ENCODE measurements at places on chromosomes 3 and 15.

- peak; percentile 14 for DNase-seq
Observed at GRCh38 chr15:40844696-40845030, 815 bp downstream of the SPINT1 start.

DNA sequence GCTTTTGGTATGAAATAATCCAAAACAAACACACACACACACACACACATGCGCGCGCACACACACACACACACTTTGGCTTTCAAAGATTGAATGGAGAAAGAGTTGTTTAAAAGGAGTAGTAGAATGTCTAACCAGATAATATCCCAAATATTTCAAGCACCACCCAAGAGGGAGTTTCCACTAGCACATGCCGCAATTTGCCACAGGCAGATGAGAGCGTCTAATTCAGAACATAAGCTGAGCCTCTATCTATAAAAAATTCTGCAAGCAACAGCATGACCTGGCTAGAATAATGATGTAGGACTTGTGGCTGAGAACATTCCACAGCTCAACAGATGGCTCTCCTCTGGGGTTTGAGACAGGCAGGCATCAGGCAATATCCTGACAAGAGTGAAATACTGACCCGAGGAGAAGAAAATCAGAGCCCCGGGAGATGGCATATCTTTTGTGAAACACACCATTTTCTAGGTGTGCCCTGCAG, 302.5 kb upstream of the GADL1 start:
- DNase-seq, result no peak

GRCh38 chr15:48170981-48171380, 7.1 kb downstream of the MYEF2 start:
- DNase-seq, result no peak

GRCh38 chr3:168191856-168192255, 96.1 kb upstream of the GOLIM4 start:
- DNase-seq, result no peak

DNA sequence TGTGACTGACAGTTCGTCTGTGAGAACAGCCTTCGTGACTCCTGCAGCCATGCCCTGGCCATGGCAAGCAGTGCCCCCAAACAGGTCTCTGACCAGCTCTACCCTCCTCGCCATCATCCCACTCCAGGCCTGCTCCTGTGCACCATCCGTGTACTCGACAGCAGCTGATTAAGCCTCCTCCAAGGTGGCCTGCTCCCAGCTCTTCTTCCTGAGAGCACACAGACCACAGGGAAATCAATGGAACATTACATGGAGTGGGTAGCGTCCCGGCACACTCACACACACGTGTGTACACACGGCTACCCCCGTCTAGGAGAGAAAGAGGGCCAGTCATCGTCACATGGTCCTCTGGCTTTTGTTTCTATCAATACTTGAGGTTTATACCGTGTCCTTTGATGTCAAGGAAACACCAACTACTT, 21.1 kb downstream of the ANXA2 start:
- DNase-seq, result no peak

GRCh38 chr3:61687663-61688306, 126.4 kb downstream of the PTPRG start:
- no peak for DNase-seq

- DNase-seq, result peak; percentile 27
Observed at GRCh38 chr3:47362701-47363100, 18.1 kb upstream of the PTPN23 start.

DNA sequence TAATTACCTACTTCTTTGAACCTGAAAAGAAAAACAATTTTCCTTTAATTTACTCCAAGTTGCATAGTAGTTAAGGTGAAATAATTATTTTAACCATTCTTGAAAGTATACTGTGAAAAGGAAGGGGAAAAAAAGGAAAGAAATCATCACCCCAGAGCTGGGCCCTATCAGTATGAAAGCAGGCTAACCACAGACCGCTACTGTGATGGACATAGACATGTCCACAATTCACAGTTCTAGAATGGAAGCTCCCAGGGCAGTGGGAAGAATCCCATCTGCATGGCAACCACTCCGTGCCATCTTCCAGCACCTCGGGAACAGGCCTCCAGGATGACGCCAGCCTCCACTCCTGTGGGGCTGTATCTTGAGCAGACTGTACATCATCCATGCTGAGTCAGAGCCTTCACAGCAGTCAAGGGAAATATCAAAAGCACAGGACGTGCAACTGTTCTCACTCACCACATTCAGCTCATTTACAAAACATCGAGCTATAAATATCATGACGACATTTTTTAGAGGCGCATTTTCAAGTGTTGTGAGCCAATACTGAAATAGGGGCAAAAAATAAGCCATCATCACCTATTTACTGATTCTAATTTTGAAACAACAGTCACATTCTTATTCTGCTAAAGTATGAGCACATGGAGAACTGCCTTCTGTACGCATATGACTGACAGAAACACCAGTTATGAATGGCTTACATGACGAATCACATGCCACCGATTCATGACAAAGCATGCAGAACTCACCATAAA, 119.7 kb downstream of the SNRK start:
- no peak for DNase-seq

- no peak for DNase-seq
Observed at GRCh38 chr3:5047764-5048419, 68.7 kb downstream of the BHLHE40 start.

- no peak for DNase-seq
Observed at GRCh38 chr3:79517766-79518413, 249.9 kb downstream of the ROBO1 start.

- peak; percentile 16 for DNase-seq
Observed at GRCh38 chr3:185825006-185825638, at the start of gene IGF2BP2. Gene IGF2BP2 (minus strand): TSS chr3:185825042. CDS start chr3:185824960, 82 bp downstream.

GRCh38 chr3:399647-400046, 203.1 kb downstream of the CHL1 start:
- DNase-seq, result no peak

DNA sequence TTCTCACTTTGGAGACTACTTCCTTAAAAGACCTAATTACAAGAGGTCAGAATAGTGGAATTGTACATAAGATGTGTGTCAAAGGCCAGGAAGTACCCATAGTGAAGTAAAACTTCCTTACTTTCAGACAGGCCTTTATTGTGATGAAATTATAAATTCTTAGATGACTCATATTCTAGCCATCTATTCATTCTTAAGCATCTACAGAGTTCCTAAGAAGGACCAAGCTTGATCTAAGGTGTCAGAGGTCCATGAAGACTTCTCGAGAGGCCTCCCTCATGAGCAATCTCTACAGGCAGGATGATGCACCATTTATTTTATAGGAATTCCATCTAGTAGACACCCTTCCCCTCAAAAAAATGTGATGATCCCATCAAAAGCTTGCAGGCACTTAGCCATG, 493.3 kb downstream of the MAGI1 start:
- no peak for DNase-seq

GRCh38 chr3:184532940-184533732, 28.4 kb upstream of the EPHB3 start:
- DNase-seq, result no peak

DNA sequence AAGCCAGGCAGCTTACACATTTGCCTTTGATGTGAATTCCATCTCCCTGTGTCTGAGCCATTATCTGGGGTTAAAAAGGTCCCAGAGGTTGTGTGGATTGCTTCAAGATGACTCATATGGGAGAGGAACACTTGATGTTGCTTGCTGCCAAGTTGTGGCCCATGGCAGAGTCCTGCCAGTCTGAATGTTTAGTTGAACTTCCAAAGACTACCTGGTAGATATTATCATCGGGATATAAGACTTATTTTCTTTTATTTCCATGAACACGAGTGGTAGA, 85.6 kb downstream of the TJP1 start:
- DNase-seq, result no peak

- DNase-seq, result no peak
Observed at GRCh38 chr15:100721758-100722550, 119.6 kb downstream of the ASB7 start.

GRCh38 chr15:99341786-99342185, 90.5 kb downstream of the LRRC28 start:
- no peak for DNase-seq

- DNase-seq, result no peak
Observed at GRCh38 chr15:58932710-58933280, 684 bp downstream of the SLTM start.

GRCh38 chr3:126745760-126746394, 41.8 kb downstream of the CHCHD6 start:
- DNase-seq, result no peak

GRCh38 chr15:48352474-48353072, 21.3 kb downstream of the DUT start:
- DNase-seq, result peak; percentile 56

DNA sequence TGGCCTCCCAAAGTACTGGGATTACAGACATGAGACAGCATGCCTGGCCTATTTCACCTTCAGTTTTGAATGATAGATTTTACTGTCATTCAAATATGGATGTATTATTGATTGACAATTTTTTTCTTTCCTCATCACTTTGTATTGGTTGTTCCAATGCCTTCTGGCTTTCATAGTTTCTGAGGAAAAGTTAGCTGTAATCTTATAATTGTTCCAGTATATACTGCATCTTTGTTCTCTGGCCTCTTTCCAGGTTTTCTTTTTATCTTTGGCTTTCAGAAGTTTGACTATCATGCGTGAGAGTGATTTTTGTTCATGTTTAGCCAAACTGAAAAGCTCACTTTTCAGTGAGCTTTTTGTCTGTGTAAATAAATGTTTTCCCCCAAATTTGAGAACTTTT, 157.1 kb downstream of the RSRC1 start:
- no peak for DNase-seq

DNA sequence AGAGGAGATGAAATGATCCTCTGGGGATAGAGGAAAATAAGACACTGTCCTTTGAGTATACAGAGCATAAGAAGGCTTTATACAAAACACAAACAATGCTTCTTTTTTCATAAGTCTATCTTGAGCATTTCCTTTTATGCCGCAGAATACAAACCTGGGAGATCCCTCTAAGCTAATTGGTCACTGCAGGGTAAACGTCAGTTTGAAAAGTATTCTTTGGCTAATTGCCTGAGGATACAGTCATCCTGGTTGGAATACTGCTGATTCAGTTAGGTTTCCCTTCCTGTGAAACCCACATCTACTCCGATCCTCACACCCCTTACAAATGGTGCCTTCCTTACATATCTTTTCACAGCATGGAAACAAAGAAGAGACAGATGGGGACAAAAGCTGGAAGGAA, 10.6 kb downstream of the WNT5A start:
- no peak for DNase-seq

- no peak for DNase-seq
Observed at GRCh38 chr15:63324770-63325169, 47.4 kb downstream of the APH1B start.

DNA sequence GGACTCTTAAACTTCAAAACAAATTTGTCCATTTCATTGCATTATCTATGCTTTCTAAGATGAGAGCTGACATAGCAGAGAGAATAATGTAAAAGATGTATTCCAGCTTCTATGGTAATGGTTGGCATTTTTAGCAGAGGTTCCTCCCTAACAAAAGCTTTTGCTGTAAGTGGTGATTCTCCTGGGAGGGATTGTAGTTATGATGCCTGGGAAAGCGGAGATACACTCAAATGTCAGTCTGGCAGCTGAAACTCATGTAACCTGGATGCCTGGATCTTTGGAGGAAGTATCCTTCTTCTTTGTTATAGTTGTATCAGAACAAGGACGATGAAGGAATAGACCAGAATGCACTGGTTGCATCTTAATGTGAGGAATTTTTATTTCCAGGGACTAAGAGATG, 7.5 kb downstream of the CHL1 start:
- DNase-seq, result no peak

GRCh38 chr3:56629047-56629446, 54.0 kb downstream of the TASOR start:
- DNase-seq, result no peak

- DNase-seq, result no peak
Observed at GRCh38 chr15:70853318-70853972, 512 bp downstream of the LARP6 start.

- DNase-seq, result peak; percentile 26
Observed at GRCh38 chr15:80695911-80696661, 976 bp downstream of the ABHD17C start.

GRCh38 chr15:68632101-68632500, 53.3 kb downstream of the CORO2B start:
- no peak for DNase-seq

- DNase-seq, result no peak
Observed at GRCh38 chr3:121574449-121574848, 6.7 kb downstream of the ARGFX start.

- DNase-seq, result no peak
Observed at GRCh38 chr3:183984749-183985729, 32.6 kb downstream of the ABCC5 start.

GRCh38 chr15:71294911-71295602, 179.8 kb downstream of the THSD4 start:
- no peak for DNase-seq

DNA sequence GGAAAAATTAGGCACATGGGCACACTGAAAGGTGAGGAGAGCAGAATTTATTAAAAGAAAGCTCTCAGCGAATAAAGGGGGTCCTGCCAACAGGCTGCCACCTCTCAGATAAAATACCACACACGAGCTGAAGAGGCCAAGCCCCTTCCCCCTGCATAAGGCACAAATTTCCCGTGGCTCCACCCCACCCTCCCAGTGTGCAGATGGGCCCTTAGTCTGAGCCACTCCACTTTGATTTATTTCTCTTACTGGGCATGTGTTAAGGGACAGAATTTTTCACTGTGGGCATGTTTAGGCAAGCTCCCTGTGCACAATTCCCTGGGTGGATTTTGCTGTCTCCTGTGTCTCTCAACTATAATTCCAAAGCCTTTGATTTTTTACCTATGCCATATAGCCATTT, 409.8 kb downstream of the TBL1XR1 start:
- no peak for DNase-seq

- no peak for DNase-seq
Observed at GRCh38 chr15:36484038-36484778, 95.2 kb upstream of the CDIN1 start.

DNA sequence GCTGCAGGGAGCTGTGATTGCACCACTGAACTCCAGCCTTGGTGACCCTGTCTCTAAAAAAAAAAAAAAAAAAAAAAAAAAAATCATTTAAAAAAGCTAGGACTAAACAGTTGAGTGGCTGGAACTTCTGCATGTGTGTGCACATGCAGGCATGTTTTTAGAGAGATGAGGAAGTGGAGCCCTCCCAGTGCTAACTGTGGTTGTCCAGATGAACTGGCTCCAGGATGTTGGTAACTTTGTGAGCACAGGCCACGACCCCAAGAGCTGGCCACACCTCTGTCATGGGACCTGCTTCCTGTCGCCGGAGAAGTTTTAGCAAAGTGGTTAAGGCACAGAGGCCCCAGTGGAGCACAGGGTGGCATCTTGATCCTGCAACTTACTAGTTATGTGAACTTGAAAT, 27.0 kb downstream of the CHCHD6 start:
- no peak for DNase-seq

All from CD4-positive, alpha-beta T cell treated with Interleukin-6 at 100 ng/mL for 8 hours (primary cell).